Lower leg skin (tissue), 4 donors: ENCODE measurements at places on chromosomes 5 and 9. TPM values are rescaled to one million over a fixed set of nuclear protein-coding genes. Genes with fewer than 3 reads are reported as not detected.

The SLC45A2 gene
- total RNA-seq: 1.5 TPM

- DNase-seq: no peak
Observed at GRCh38 chr9:133347515-133347984, 381 bp downstream of the MED22 start.

GRCh38 chr9:33350310-33350709 lies 52.1 kb downstream of the AQP7 start:
- DNase-seq: no peak

The TNC gene
- total RNA-seq: 27.1 TPM

DNA sequence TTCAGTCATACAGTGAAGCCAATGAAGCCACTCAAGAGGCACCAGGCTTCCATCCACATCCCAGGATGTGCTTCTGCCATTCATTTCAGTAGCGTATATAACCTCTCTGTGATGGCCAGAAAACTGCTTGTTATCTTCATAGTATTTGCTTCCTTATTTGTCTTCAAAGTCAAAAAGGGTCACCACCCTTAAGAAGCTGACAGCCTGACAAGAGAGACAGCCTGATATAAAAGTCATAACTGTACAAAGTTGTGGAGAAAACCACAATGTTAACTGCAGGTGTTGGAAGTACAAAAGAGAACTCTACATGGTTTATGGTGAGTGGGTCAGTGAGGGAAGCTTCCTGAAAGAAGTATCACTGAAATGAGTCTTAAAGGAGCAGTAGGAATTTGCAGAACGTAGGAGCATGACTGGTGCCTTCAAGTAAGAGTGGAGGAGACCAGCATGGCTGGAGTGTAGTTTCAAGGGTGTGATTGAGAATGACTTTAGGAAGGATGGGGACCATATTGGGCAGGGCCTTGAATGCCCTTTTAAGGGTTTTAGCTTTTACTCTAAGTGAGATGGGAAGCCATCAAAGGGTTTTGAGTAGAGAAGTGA lies 33.7 kb downstream of the NIM1K start:
- DNase-seq: no peak

GRCh38 chr5:25909163-25909562 lies 1129.2 kb downstream of the CDH9 start:
- no peak for DNase-seq
